Hematopoietic multipotent progenitor cell (in vitro differentiated cells): ENCODE measurements at places on chromosomes 5 and 9.

DNA sequence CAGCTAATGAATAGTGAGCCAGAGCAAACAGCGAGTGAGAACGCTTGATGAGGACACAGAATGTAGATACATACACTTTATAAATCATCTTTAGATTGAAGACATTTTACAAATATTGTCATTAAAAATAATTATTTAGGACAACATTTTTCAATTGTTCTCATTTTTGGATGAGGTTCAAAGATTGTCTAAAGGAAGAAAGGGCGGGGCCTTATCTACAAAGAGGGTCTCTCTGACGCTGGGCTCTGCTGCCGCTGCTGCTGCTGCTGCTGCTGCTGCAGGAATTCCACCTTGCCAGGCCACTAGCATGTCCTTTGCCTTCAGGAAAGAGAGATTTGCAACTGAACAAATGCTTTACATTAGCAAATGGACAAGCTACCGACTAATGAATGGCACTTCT lies 220.7 kb upstream of the TMEM161B start:
- no peak for DNase-seq

- no peak for DNase-seq
Observed at GRCh38 chr5:177040814-177041420, 18.4 kb downstream of the ZNF346 start.

DNA sequence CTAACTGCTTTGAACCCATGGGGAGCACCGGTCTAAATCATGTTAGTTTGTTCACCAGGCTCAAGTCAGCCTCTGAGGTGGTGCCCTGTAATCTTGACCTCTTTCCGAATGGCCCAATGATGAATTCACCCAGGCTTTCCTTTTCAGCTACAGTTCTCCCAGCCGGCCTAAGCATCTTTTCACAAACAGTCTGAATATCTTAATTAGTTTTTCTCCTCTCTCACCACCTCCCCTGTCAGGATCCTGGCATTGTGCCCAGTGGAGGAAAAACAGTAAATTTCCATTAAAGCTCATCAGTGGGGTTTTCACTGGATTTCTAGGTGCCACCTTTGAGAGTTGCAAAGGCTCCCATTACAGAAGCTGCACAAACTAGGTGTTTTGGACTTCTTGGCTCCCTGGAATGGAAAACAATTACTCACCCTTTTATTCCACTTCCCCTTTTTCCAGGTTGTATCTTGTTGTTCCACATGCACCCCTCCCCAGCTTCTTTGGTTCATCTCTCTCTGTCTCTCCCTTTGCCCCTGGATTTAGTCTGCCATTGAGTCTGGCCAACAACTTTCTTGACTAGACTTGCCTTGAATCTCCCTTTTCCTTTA lies 69.4 kb upstream of the ADAMTSL1 start:
- no peak for DNase-seq

- DNase-seq: no peak
Observed at GRCh38 chr9:80841888-80842287, 847.5 kb downstream of the TLE1 start.

- no peak for DNase-seq
Observed at GRCh38 chr9:34252670-34253459, 74.0 kb downstream of the UBAP1 start.

DNA sequence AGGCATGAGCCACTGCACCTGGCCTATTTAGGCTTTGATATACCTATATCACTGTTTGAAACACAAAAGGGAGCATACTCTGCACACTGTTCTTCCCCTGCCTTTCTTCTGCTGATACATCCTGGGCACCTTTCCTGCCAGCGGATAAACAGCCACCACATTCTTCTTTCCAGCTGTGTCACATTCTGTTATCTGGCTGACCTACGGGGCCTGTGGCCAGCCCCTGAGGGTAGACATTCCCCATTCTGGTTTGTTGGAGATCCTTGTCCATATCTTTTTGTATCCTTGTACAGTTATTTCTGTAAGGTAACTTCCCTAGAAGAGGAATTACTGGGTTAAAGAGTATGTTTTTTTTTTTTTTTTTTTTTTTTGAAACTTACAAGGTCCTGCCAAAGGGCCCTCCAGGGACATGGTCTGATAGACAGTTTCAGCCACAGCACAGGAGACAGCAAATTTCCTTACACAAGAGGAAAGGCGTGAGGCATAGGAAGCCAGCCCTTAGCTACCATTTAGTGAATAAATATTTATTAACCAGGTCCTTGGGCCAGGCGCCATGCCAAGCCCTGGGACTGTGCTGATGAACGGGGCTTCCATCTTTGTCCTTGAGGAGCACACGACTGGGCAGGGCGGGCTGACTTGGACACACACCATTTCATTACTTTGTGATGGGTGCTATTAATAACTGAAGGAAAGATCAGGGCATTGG lies 57.8 kb downstream of the ERGIC1 start:
- no peak for DNase-seq

DNA sequence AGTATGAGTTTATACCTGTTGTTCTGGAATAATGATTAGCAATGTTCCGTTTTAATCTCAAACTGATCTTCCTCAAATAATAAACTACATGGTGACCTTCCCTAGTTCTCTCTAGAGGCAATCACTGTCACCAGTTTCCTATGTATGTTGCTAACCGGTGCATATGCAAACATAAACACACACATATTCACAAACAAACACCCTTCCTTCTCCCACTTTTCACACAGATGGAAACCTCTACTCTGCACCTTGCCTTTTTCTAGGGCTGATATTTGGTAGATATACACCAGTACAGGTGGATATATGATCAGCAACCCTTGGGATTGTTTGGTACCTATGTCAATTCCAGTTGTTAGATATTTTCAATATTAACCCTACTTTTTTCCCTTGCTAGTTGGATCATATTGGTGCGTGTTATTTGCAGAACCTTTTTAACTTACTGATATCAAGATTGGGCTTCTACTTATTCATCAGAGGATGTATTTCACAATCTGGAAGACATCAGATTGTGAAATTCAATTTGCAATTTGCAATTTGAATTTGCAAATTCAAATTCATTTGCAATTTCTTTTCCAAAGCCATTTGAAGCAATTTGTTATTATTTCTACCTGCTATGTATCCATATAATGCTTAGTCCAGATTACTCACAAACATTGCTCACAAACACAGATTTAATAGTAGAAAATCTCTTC lies 12.6 kb downstream of the FYB1 start:
- DNase-seq: no peak

GRCh38 chr9:122392714-122393113 lies 21.9 kb downstream of the PTGS1 start:
- no peak for DNase-seq

- DNase-seq: no peak
Observed at GRCh38 chr5:127602481-127602880, 46.4 kb upstream of the CTXN3 start.

DNA sequence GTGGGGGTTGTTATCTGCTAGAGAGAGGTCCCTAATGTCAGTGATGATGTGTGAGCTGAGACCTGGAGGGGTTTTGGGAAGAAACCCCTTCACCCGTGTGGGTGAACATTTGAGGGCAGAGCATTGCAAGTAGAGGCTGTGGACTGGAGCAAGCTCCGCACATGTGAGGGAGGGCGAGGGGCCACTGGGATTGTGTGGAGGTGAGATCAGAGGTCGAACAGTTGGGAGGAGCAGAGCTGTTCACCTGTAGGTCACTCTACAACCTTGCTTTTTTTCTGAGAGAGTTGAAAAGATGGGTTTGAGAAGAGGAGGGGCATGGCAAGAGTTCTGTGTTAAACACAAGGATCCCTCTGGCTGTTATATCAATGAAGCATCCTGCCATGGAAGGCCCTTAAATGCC lies 480.4 kb upstream of the ZNF608 start:
- no peak for DNase-seq

- peak; percentile 81 for DNase-seq
Observed at GRCh38 chr5:154714266-154714986, 40.8 kb upstream of the LARP1 start.

- no peak for DNase-seq
Observed at GRCh38 chr9:27078685-27079084, 30.3 kb upstream of the TEK start.

GRCh38 chr9:135306699-135307098 lies 172.9 kb upstream of the PPP1R26 start:
- no peak for DNase-seq

- DNase-seq: no peak
Observed at GRCh38 chr9:26687421-26687820, 205.2 kb downstream of the CAAP1 start.

- no peak for DNase-seq
Observed at GRCh38 chr5:64637837-64638443, 52.4 kb upstream of the SHISAL2B start.

DNA sequence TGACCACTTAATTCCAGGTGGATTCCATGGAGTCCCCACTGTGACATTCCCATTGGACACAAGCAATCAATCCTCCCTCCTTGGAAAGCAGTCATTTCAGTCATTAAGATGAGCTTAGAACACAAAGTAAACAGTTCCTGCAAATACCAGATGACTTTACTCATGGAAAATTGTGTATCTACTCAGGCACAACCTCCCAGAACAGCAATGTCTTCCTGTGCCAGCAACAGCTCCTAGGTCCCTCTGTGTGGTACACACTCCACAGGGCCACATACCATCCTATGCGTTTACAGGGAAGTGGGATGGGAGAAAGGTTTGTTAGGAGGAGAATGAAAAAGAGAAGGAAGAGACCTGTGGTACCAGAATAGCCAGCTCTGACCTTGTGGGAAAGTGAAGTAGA lies 53.7 kb downstream of the MTMR12 start:
- no peak for DNase-seq

- DNase-seq: no peak
Observed at GRCh38 chr9:16039218-16039987, 486.6 kb downstream of the CCDC171 start.

DNA sequence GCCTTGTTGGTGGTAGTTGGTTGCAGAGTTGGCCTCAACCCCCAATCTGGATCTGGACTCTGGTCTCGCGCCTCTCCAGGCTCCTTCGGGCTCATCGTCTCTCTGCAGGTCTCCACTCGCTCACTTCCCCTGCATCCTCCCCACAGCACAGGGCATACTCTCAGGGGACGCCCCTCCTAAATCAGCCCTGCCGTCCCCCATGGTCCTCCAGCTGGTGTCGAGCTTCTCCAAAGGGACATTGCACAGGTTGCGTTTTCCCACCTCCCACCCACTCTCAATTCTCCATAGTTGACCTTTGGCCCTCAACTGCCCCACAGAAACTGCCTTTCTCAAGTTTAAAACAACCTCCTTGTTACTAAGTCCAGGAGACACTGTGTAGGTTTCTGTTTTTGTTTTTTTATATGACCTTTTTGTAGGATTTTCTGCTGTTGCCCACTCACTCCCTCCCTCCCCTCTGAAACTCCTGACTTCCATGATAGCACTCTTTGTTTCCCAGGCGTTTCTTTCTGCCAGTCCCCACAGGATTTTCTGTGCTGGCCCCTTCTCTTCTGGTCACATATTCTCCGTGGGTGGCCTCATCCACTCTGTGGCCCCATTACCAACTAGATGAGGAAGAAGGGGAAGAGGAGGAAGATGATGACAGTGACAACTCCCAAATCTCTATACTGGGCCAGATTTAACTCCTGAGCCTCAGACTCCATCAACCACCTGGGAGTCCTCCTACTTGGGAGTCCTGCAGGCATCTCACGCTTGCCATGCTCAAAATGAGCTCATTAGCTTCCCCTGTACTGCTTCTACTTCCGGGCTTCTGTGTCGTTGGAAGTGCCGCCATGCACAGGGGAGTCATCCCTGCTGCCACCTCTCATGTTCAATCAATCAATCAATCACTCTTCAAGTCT lies 50.3 kb downstream of the ALG2 start:
- DNase-seq: no peak

DNA sequence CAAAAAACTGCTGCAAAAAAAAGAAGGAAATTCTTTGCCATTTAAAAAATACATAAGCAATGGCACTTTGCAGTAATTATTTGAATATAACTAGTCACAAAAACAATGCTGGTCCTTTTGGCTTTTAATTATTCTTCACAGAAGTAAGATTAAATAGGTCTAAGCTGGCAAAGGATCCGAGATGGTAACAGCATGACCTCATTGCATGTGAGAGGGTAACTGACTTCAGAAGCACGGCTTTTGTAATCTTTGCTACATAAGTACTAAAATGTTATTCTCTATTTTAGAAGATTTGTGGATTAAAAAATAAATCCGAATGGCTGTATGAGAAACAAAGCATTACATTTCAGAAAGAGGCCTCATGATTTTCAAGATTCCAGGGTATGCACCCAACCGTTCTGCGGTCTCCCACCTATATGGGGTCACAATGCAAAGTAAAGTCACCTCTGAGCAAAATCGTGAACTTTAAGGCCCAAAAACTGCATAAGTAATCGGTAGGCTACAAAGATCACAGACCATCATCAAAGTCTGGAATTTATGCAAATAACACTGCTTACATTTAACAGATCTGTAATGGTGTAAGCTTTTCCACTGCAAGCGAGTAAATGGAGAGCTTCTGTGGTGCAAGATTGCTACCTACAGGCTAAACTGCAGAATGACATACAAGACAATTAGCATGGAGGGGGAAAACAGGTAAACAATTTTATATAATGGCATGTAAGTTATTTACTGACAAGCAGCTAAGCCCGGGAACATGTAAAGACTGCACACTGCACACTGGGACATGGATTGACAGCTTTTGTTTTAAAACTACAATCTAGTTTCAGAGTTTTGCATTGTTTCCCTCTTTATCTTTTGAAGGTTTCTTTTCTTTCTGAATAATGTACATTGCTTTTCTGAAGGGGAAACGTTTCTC lies 231.6 kb downstream of the SLF1 start:
- DNase-seq: peak; percentile 2

DNA sequence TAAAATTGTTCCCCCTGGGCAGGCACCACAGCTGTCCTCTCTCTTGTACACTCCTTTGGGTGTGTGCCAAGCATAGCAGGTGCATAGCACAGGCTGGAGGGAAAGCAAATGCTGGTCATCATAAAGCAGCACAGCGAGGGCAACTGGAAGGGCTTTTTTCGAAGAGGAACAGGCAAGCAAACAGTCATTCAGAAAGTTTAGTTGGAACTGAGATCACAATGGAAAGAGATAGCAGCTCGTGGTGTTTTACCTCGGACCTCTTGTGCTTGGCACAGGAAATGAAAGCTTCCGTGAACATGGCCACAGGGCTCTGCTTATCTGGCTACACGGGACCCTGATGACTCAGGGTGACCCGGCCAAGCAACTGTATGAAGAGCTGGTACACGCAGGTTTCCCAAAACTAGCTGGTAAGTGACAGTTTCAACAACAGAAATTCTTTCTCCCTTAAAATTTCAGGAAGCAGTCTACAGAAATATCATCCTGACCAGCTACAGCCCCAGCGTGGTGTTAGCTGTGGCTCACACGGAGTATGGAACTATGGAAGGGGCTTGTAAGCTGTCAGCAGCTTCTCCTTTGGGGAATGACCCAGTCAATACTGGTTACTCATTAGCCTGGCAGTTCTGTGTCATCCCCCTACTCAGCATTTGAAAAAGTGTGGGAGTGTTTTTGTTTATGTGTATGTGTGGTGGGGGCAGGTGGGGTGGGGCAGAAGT lies 48.1 kb downstream of the POC5 start:
- peak; percentile 92 for DNase-seq

GRCh38 chr5:93929131-93929530 lies 187.7 kb upstream of the POU5F2 start:
- no peak for DNase-seq
